A549 treated with GW870086 at 1 μM for 4 hours (cell line): ENCODE measurements at places on chromosomes 4 and X. TPM values are rescaled to one million over a fixed set of nuclear protein-coding genes. Genes with fewer than 3 reads are reported as not detected.

The SERPINA7 gene
- not detected in 5 replicates for total RNA-seq

The ENPEP gene
- 0.05 to 0.32 TPM (median 0.18 TPM) in 4 of 5 replicates, not detected in the other for total RNA-seq

The MAP7D2 gene
- 5.4 to 6.5 TPM (median 5.9 TPM) in 5 replicates for total RNA-seq

The FAM184B gene
- 0.01 to 0.05 TPM (median 0.04 TPM) in 4 of 5 replicates, not detected in the other for total RNA-seq

The TLR8 gene
- not detected in 5 replicates for total RNA-seq

The RBM47 gene
- 19.5 to 26.4 TPM (median 24.1 TPM) in 5 replicates for total RNA-seq

The TLL1 gene
- 0.14 to 0.51 TPM (median 0.21 TPM) in 5 replicates for total RNA-seq

The ETDB gene
- not detected in 5 replicates for total RNA-seq

The FOXR2 gene
- total RNA-seq, result not detected in 5 replicates
